Fibroblast of lung (primary cell): ENCODE measurements at places on chromosomes 5 and 9. TPM values are rescaled to one million over a fixed set of nuclear protein-coding genes. Genes with fewer than 3 reads are reported as not detected.

CSNK1G3 gene
- 57.0 and 60.1 TPM in 2 replicates for total RNA-seq

- no peak for DNase-seq
Measured at GRCh38 chr9:84357275-84357674, 16.7 kb upstream of the SLC28A3 start.

DNA sequence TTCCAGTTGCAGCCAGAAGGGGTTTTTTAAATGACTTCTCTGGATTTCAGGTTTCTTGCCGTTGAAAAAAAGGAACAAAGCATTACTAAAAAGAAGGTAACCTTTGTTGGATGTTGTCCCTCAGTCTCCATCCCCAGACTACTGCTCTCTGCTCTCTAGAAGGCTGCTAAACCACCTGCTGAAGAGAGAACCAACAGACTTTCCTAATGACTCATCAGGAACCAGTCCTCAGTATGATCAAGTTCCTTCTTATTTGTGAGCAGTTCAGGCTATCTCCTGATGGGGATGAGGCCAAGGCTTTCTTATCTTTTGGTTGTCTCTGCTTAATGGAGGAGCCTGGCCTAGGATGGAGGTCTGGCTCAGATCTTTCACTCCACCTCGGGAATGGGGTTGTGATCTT is 4.1 kb downstream of the KIF4B start:
- DNase-seq: no peak

DNA sequence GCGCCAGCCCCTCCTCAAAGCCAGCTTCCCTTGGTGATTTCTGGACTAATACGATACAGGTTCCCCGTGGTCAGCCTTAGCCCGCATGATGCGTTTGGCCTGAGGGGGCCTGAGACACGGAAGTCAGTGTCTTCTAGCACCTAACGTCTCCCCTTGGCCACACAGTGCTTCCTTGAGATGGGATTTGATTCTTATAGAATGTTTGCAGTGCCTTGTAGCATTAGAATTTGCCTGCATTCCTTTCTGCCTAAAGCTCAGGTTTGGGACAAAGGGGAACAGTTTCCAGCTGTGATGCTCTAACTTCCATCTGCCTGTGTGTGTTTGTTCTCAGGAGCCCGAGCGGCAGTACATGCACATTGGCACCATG is 34.4 kb downstream of the CFAP90 start:
- DNase-seq: no peak

DNA sequence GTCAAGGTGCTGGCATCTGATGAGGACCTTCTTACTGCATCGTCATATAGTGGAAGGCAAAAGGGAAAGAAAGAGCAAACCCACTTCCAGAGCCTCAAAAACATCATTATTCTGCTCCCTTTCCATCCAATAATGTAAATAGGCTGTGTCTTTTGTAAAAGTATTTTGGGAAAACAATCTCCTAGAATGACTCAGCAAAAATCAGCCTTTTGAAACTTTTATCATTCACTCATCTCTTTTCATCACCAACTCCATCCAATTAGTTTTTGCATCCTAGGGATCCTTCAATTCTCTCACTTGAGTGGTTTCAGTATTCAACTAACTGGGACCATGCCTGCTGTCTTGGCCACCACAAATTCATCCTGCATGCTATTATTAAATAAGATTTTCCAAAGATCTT is 39.8 kb upstream of the TLR4 start:
- DNase-seq: no peak

DNA sequence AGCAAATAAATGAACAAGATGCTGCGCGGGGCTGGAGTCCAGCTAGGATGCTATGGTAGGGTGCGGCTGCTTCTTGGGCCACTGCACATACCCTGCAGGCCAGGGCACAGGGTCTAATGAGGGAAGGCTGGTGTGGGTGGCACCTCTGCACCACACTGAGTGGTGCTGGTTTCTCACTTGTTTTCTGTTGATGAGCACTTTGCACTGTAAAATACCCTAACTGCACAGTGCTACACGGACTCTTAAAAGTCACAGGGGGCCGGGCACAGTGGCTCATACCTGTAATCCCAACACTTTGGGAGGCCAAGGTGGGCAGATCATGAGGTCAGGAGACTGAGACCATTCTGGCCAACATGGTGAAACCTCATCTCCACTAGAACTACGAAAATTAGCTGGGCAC is 52.7 kb upstream of the DMRT1 start:
- no peak for DNase-seq

PTPRD gene
- 3.3 and 4.8 TPM in 2 replicates for total RNA-seq

STK32A gene
- 2.5 and 2.8 TPM in 2 replicates for total RNA-seq

- peak; percentile 44 for DNase-seq
Measured at GRCh38 chr9:115264313-115264712, 146.4 kb upstream of the TNC start.

DNA sequence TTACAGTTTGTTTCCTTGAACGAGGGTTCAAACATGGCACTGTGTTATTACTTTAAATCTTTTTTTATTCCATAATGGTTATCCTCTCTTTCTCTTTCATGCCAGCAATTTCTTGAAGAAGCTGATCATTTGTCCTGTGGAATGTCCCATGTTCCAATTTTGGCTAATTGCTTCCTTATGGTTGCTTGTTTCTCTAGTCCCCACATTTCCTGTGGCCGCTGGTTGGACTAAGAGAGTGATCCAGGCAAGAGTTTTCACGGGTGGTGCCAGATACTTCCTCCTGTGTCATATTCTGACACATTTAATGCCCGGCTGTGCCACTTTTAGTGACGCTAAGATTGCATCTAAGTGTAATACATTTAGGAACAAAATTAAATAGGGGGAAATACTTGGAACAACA is 83.8 kb upstream of the FAM169A start:
- DNase-seq: no peak

DNA sequence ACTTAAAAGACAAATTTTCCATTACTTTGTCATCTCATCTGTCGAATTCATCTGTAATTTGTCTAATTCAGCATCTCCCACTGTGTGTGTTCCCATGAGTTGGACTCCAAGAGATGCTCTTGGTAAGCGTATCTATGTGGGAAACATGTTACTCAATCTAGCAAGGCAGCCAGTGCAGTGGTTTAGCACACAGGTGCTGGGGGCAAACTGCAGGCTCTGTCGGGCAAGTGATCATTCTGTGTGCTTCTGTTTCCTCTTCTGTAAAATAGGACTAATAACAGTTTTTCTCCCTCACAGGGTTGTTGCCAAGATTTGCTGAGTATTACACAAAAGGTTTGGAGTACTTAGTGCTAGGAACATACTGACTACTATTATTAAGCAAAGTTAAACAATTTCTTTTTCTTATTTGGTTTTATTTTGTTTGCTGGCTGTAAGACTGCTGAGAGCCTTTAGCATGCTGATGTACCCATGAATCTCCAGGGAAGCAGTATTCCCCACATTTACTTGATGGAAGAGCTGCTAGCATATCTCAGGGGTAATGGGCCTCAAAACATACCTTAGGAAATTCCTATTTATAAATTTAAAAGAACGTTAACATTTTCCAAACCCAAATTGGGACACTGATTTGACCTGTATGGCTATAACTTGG is 709 bp upstream of the GAPT start:
- no peak for DNase-seq

DNA sequence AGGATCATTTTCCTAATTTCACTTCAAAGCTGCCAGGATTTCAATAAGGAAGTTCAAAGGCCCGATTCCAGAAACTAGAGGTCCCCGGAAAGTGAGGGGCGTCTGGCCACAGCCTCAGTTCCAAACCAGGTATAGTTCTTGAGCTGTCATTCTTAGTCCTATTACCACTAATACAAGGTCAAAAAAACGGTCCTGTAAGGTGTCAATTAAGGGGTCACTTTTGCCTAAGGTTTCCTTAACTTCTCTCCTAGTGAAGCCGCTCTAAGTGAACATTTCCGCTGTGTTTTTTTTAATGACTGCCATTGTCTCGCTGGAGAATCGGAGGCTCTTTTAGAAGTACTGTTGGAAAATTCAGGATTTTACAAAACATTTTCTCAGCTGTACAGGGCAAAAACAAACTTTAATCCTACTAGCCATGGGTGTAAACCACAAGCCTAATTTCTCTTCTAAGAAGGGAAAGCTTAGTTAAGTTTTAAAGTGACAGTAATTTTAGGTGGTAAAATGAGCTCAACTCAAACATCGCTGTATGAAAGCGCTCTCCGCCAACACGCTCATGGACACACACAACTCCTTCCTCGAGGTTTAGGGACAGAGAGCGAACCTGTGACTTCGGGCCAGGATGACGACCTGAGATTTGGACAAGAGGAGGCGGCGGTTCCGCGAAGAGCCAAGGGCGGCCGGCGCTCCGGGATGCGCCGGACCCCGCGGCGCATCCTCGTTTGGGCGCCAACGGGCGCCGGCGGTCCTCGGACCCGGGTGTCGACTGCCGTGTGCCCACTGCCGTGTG is 76.7 kb upstream of the IFNE start:
- DNase-seq: peak; percentile 52

- no peak for DNase-seq
Measured at GRCh38 chr9:108772301-108772894, 83.4 kb downstream of the ACTL7B start.

PAM gene
- total RNA-seq: 241 and 405 TPM in 2 replicates

DNA sequence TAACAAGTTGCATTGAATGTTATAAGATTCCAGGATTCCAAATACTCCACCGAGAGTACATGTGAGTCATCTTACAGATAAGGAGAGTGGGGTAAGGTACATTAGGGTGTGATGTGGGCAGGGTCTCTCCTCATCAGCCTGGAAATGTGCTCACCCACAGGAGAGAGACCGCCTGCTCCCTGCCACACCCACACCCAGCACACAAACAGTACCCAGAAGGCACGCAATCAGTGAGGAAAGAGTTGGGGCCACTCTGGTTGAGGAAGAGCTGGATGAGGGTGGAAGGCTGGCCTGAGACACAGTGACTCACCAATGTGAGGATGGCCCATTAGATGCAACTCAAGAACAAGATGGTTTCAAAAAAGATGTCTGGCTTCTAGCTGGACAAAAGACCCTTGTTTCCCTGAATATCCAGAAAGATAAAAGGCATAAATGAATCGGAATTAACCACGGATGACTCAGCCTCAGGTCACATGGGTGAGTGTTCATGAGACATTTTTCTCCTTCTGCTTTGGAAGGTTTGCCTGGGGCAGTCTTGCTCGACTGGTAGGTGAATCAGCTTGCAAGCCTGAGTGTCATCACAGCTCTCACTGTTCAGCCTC is 51.1 kb upstream of the LHFPL2 start:
- peak; percentile 98 for DNase-seq

DNA sequence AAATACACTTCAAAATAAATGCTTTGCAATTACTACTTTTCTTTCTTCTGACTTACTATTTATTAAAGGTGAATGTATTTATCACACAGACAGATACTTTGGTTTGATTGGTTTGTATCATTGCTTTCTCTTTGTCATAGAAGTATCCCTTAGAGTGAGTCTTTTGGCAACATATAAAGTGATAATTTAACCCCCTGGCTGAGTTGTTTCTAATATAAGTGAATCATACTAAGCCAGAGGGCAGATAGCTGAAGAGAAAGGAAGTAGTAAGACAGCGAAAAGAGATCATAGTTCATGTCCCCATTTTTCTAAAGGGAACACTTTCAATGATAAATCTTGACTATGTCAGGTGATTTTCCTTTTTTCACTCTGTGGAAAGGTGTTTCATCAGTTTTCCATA is 38.6 kb downstream of the CAMK4 start:
- DNase-seq: no peak

DNA sequence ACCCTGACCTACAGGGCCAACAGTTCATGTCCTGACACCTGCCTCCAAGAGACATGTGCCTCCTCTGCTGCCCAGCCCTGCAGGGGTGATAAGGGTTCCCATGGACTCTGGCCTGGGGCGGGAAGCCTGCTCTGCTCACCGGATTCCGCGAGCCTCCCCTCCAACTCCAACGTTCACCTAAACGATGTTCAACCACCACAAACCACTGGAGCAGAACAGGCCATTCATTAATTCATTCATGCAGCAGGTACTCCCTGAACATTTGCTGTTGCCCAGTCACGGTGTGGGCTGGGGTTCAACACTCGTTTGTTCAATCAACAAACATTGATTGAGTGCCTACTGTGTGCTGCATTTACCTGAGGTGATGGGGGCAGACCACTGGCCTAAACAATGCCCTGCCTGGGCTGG is 3.3 kb upstream of the UAP1L1 start:
- no peak for DNase-seq

- DNase-seq: no peak
Measured at GRCh38 chr9:37295796-37296195, 126.7 kb upstream of the GRHPR start.

DPP7 gene
- total RNA-seq: 93.0 and 126 TPM in 2 replicates

PCDH12 gene
- under 0.01 TPM in 1 of 2 replicates, not detected in the other for total RNA-seq

CDK9 gene
- 49.6 and 54.8 TPM in 2 replicates for total RNA-seq

- no peak for DNase-seq
Measured at GRCh38 chr9:134735441-134736175, 94.0 kb downstream of the COL5A1 start.

DNA sequence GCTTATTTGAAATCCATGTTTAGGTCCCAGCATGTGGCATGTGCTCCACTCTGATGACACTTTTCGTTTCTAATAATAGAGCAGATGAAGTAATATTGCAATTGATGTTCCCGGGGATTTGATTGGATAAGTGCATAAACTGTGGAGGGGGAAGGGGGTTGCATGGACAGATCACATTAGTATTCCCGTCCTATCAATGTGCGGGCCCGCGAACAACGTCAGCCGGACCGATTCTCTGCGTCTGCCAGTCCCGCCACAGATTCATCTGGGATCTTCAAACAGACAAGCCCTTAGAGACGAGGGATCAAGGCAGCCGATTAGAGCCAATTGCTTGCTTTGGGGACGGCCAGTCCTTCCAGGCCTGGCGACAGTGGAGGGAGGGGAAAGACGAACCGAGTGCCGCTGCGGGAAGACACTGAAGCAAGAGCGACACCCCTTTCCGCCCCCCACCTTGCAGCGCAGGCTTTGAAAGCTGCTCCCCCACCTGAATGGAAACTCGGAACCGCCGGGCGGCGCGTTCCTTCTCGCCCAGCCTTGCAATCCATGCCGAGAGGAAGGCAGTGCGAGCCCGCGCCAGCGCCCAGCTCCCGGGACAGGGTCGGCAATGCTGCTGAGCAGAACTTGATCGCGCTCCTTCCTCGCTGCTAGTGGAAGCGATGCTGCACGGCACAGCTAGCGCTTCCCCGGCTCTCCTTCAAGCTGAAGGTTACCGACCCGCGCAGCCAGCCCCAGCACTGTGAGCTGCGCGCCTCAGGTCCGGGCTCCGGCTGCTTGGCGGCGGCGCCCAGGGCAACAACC is at the start of gene RGS7BP:
TSS of gene RGS7BP (plus strand) at position 247 of the 798 bp plus-strand sequence. CDS start 610 bp downstream, outside the sequence.
- peak; percentile 37 for DNase-seq

- DNase-seq: no peak
Measured at GRCh38 chr5:92635001-92635461, 946.0 kb downstream of the NR2F1-AS1 start.

DAB2IP gene
- total RNA-seq: 5.6 and 16.5 TPM in 2 replicates

CRHBP gene
- total RNA-seq: under 0.01 and 0.17 TPM in 2 replicates

- DNase-seq: no peak
Measured at GRCh38 chr5:123508441-123508840, 3.5 kb upstream of the CSNK1G3 start.

DNA sequence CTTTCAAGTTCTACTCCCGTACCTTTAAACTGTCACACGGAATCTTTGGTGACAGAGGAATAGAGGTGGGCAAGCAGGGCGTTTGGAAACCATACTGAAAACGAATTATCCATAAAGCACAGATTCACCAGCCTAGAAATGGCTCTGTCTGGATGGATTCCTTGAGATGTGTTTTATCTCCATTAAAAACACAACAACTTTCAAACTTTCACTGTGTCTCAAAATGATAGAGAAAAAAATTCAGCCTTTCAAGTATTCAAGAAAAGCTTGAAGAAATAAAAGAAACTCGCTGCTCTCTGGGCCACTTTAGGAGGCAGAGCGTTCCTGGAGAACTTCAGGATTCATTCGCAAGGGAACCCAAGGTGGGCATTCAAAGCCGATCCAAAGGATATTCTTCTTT is 589 bp upstream of the THBS4 start:
- peak; percentile 14 for DNase-seq

PCDHA7 gene
- 0.26 and 2.1 TPM in 2 replicates for total RNA-seq

WDR38 gene
- total RNA-seq: not detected in 2 replicates
